Upper lobe of left lung (tissue), 6 donors: ENCODE measurements at places on chromosomes 2 and 18. TPM values are rescaled to one million over a fixed set of nuclear protein-coding genes. Genes with fewer than 3 reads are reported as not detected.

GRCh38 chr2:164717000-164717803 is 95.9 kb upstream of the GRB14 start:
- no peaks in the 10 kb centered on the region for H3K27me3 ChIP-seq
- peaks cover 11% of the 10 kb centered on the region for H3K36me3 ChIP-seq
- no peak overlapping the region for H3K4me3 ChIP-seq
- no peak for DNase-seq
- no peak overlapping the region for H3K27ac ChIP-seq

- H3K4me3 ChIP-seq, result no peak overlapping the region
- no peaks in the 10 kb centered on the region for H3K36me3 ChIP-seq
- H3K27me3 ChIP-seq, result no peaks in the 10 kb centered on the region
- peaks cover 12% of the 10 kb centered on the region for H3K4me1 ChIP-seq
- no peak for DNase-seq
Measured at GRCh38 chr2:45758018-45758417, 106.5 kb downstream of the PRKCE start.

DNA sequence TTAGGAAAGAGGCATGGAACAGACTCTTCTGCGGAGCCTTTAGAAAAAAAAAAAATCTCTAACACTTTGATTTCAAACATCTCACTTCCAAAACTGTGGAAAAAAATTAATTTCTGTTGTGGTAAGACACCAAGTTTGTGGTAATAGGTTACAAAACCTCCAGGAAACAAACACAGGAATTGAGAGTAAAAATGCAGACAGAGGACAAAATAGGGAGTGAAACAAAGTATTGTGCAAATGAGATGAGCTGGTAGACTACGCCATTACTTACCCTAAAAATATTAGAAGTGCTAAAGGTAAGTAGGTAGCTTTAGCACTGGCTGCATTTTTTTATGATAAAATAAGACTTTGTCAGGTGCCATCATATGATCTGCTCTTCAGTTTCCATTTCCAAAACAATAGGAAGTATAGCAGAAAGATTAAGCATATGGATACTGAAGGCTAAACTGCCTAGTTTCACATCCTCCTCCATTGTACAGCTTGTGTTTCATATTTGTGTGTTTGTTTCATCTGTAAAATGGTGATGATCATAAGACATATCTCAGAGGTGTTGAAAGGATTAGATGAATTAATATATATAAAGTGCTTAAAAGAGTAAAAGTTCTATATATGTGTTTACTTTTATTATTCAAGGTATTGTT is 309.2 kb downstream of the NR4A2 start:
- no peaks in the 10 kb centered on the region for H3K27me3 ChIP-seq
- H3K4me1 ChIP-seq, result no peaks in the 10 kb centered on the region
- DNase-seq, result no peak

DNA sequence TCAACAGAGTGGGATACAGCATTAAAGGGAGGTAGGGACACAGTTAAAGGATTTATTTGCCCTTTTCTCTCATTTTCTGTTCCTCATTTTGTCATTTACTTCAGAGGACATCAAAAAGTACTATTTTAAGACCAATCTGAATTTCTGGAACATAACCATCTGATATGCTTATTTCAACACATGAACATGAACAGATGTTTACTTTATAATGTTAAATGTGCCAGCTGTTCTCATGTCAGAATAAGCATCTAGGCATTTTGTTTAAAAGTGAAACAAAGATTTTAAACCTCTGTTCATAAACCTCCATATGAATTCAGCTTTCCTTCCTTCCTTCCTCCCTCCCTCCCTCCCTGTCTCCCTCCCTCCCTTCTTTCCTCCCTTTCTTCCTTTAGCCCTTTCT is 677.7 kb downstream of the CNTNAP5 start:
- H3K27me3 ChIP-seq, result no peaks in the 10 kb centered on the region
- H3K27ac ChIP-seq, result no peak overlapping the region
- no peaks in the 10 kb centered on the region for H3K4me1 ChIP-seq
- H3K4me3 ChIP-seq, result no peak overlapping the region
- no peaks in the 10 kb centered on the region for H3K36me3 ChIP-seq
- no peak for DNase-seq

DNA sequence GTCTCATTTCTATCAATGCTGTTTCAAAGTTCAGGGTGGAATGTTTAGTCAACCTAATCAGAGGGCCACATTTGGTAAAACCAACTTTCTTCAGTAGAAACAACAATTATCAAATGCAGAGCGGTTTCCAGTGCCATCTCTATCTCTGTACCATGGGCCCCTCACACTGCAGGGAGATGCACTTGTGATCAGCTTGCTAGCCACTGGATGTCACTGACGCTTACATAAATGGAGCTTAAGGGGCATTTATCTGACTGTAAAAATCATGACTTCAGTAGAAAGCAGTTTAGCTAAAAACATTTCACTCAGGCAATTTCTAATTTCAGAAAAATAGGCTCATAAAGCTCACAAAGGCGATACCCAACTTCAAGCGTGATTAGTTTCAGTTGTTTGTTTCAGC is 678.0 kb downstream of the ZEB2 start:
- DNase-seq, result no peak
- no peak overlapping the region for H3K27ac ChIP-seq
- no peaks in the 10 kb centered on the region for H3K4me1 ChIP-seq

- H3K36me3 ChIP-seq, result no peaks in the 10 kb centered on the region
- H3K4me3 ChIP-seq, result no peak overlapping the region
Measured at GRCh38 chr2:46239847-46240181, 57.4 kb upstream of the EPAS1 start.

GRCh38 chr18:12046046-12046750 is 47.4 kb upstream of the ANKRD62 start:
- no peak for DNase-seq
- H3K4me3 ChIP-seq, result no peak overlapping the region
- no peaks in the 10 kb centered on the region for H3K27me3 ChIP-seq

DNA sequence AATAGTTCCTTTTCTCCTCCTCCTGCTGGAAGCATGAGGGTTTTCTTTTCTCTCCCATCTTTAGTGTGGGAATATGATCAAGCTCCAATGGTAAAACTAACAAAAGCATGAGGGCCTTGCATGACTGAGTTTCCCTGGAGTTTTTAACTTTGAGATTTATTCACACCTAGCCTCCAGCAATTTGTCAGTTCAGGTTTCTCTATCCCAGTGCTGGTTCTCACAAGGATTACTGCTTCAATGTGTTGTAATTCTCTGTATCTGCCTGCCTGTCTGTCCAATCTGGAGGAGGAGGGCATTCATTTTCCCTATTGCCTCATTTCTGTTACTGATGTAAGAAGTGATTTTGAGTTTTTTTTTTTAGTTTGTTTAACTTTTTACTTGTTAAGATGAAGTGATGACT is 57.6 kb upstream of the RPRM start:
- no peaks in the 10 kb centered on the region for H3K4me1 ChIP-seq
- no peak for DNase-seq
- H3K27me3 ChIP-seq, result no peaks in the 10 kb centered on the region

DNA sequence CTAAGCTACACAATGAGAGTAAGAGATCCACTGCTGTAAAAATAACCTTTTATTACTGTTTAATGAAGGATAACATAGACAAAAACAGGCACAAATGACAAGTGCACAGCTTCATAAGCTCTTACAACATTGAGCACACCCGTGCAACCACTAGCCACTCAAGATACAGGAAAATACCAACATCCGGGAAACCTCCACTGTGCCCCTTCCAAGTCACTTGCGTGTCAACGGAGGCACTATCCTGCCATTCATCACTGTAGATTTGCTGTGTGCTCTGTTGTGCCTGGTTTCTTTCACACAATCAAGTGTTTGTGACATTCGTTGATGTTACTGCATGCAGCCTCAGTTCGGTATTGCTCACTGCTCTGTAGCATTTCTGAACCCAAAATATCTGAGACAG is 292.9 kb upstream of the MYT1L start:
- no peaks in the 10 kb centered on the region for H3K4me1 ChIP-seq
- H3K27me3 ChIP-seq, result no peaks in the 10 kb centered on the region
- H3K27ac ChIP-seq, result no peak overlapping the region
- DNase-seq, result no peak
- no peaks in the 10 kb centered on the region for H3K36me3 ChIP-seq

DNA sequence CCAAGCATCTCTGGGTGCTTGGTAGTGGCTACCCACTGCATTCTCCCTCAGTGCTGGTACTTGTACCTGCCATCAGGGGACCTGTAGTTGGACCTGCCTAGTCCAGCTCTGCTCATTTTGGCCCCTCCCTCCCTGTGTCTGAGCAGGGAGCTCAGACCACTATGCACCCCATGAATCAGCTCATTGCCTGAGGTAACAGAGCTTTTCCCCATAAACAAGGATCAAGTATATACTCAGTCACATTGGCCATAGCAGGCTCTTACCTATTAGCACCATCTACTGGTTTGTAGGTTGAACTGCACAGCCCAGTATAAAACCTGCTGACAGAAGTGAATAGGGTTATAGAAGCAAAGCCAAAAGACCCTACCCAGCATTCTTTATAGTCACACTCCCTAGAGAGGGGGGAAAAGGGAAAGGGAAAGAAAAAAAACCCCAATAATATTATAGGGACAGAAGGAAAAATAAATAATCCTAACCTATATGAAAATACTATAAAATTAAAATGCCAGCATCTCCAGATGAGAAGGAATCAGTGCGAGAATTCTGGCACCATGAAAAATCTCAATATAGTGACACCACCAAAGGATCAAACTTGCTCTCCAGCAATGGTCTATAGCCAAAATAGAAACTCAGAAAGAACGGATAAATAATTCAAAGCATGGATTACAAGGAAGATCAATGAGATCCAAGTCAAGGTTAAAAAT is 6.9 kb upstream of the FLACC1 start:
- H3K4me1 ChIP-seq, result no peaks in the 10 kb centered on the region
- DNase-seq, result no peak
- no peak overlapping the region for H3K4me3 ChIP-seq
- peaks cover 2% of the 10 kb centered on the region for H3K36me3 ChIP-seq

DNA sequence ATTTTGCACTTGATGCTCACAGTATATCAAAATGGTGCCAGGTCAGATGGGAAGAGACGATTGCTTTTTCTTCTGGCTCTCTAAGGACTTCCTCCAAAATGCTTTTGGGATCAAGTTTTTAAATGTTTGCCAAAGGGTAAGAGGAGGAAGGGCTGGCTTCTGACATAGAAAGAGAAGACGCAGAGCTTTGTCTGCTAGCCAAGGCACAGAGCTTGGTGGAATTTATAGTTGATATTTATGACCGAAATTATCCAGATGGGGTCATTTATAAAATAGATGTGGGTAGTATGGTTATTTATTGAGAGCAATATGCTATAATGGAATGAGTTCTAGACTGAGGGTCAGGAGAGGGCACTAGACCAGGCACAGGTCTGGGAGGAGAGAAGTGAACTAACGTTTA is 193.3 kb downstream of the FSHR start:
- H3K4me3 ChIP-seq, result no peak overlapping the region
- H3K4me1 ChIP-seq, result no peaks in the 10 kb centered on the region
- no peaks in the 10 kb centered on the region for H3K27me3 ChIP-seq
- H3K36me3 ChIP-seq, result no peaks in the 10 kb centered on the region
- no peak overlapping the region for H3K27ac ChIP-seq
- DNase-seq, result no peak

DNA sequence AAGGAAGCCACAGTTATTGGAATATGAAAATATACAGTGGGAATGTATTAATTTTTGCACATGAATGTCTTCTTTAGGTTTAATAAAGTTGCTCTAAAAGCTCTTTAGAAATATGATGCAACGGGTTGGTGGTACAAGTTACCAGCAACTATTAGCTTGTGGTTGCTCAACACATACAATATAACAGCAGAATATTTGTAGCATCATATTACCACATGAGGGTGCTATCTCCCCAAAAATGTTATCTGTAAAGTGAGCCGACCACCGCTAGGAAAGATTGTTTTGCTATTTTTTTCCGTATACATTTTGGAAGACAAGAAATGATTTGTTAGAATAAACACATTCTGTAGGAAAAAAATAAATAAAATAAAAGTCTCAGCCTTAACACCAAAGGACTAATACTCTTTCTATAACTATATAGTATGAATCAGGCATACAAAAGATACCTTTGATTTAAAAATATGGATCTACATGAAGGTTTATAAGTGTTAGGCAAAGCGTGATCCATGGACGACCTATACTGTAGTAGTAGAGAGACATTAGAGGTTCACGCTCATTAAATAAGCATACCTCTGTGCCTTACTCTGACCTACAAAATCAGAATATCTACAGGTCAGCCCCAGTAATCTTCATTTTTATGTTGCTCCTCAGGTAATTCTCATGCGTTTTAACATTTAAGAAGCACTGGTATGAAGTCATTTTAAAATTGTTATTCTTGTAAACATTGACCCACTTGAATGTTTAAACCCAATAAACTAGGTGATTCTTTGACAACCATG is 1110.6 kb upstream of the ACVR2A start:
- no peak overlapping the region for H3K27ac ChIP-seq
- DNase-seq, result no peak
- no peaks in the 10 kb centered on the region for H3K36me3 ChIP-seq
- H3K27me3 ChIP-seq, result no peaks in the 10 kb centered on the region
- H3K4me3 ChIP-seq, result no peak overlapping the region

DNA sequence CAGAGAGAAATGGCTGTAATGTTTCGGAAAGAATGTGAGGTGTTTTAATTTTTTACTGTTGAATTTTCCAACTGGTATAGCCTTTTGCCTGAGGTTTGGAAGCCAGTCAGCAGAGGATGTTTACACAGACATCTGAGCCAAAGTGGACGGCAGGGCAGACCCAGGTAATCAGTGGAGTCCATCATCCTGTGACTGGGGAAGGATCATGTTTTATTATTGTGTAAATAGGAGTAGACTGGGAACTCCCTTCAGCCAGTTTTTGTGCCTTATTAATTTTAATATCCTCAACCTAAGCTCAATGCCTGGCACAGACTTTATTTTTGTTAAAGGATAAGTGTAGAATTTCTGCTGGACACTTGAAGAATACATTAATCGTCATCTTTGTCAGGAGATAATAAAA is 142.0 kb upstream of the GAREM1 start:
- no peak overlapping the region for H3K4me3 ChIP-seq
- H3K4me1 ChIP-seq, result no peaks in the 10 kb centered on the region
- no peaks in the 10 kb centered on the region for H3K36me3 ChIP-seq

ZC3H8 gene
- total RNA-seq, result 13.8 TPM

FARSB gene
- total RNA-seq, result 12.5 TPM

MC4R gene
- total RNA-seq, result not detected

RAB6C gene
- not detected for total RNA-seq

FOXD4L1 gene
- total RNA-seq, result 1.6 TPM

UGT1A10 gene
- not detected for total RNA-seq

CYRIA gene
- 18.3 TPM for total RNA-seq
